ENCODE measurements at places on chromosomes 2 and 18.

GRCh38 chr18:50626317-50626716 is 66.4 kb downstream of the MAPK4 start:
- DNase-seq, result no peak

DNA sequence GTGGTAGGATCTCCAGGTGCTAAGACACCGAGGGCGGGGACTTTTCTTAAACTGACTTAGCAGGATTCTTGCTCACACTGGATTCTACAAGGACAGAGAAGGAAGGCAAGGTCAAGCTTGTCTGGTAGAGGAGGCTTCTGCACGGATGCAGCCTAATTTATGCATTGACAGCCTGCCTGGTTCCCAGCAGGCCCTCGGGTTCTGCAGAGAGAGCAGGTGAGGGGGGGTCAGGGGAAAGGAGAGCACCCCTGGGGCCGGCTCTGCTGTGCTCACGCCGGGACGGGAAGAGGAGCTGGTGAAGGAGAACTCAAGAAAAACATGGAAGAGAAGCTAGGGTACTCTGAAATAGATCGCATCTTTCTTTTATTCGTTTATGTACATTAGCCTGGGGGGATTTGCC is 46.4 kb downstream of the ADI1 start:
- no peak for DNase-seq

DNA sequence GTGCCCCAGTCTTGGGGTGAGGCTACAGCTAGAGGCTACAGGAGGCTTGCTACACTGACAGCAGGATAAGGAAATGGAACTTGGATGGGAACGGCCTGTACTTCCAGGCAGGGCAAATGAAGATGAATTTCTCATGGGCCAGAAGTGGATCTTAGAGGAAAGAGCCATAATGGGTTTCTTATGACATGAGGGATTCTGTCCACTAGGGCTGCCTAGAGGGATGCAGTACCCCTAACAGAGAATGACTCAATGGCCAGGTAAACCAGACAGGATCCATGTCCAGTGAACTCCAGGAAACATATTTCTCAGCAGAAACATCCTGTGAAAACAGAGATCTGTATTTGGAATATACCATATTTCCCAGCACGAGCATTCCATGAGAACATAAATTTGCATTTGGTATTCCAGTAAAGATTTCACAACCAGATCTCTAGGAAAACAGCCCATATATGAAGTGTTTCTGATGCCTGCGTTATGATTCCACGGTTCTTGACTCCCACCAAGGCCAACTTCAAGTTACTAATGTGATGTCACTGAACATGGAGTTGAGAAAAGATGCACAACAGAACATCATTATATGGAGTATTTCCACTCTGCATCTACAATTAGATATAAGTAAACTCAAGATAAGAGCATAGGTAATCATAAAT is 11.5 kb upstream of the SLC35F5 start:
- no peak for DNase-seq

- DNase-seq, result no peak
Measured at GRCh38 chr2:75221862-75222261, 22.5 kb upstream of the TACR1 start.

- peak; percentile 94 for DNase-seq
Measured at GRCh38 chr2:205680067-205680466, 2.2 kb upstream of the NRP2 start.

GRCh38 chr2:46552528-46552927 is 73.2 kb downstream of the TMEM247 start:
- DNase-seq, result no peak

- DNase-seq, result peak; percentile 71
Measured at GRCh38 chr2:121491518-121491917, 39.2 kb upstream of the RNU4ATAC start.

- DNase-seq, result peak; percentile 62
Measured at GRCh38 chr2:205885492-205886099, 200.4 kb downstream of the INO80D start.

DNA sequence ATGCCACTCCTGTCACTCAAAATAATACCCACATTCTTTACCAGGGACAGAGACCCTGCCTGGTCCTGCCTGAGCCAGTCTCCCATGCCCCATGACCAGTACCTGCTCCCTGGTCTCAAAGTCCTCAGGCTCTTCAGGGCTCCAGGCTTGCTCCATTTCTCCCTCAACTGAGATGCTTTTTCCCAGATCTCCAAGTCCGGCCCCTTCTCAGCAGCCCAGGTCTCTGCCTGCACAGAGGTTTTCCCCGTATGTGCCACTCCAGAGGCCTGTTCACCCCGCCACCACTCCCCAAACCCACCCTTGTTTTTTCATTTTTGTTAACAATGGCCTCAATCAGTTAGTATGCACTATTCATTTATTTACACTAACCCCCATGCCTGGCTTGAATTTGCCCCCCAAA is 499.5 kb upstream of the MYT1L start:
- DNase-seq, result no peak

DNA sequence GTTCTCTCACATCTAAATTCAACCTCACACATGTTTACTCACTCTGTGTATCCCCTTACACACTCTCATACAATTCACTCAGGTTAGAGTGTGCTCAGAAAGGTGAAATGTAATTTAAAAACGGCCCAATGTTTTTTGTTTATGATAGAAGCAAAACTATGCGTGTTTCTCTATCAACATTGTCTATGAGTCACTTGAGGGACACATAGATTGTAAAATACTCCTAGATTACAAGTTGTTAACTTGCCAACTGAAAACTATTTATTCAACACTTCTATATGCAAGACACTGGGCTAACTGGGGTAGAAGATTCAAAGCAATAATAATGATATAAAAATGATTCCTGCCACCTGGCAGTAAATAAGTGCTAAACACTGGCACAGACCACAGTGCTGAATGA is 24.6 kb downstream of the CCDC195 start:
- no peak for DNase-seq

- no peak for DNase-seq
Measured at GRCh38 chr2:109507217-109507616, 106.5 kb downstream of the SEPTIN10 start.

DNA sequence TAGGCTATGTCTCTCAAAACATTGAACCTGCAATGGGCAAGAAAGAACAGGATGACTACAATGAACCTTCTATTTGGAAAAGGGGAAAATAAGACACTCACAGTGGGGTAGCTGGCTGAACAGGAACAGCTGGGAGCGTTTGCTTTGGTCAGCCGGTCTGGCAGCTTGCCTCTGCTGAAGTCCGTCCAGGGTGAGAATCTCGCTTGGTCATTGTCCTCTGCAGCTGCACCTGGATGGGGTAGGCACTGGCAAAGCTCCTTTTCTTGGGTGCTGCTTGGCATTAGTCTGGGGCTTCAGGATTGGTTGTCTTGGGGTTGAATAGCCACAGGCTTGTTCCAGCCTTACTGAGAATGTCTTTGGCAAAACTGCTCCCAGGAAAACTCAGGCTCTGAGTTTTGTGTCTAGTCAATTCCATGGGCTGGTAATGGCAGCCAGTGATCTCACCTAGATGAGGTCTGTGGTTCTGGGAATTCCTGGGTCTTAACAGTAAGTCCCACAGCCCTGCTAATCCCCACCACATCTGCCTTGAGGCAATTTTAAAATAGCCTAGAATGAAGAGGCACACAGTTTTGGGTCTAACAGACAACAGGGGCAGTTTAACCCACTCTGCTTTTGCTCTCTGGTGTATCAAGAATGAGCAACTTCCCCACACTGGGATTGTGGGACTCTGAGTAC is 13.4 kb downstream of the NEDD4L start:
- peak; percentile 97 for DNase-seq

- no peak for DNase-seq
Measured at GRCh38 chr2:30201990-30202389, 29.3 kb upstream of the LBH start.

DNA sequence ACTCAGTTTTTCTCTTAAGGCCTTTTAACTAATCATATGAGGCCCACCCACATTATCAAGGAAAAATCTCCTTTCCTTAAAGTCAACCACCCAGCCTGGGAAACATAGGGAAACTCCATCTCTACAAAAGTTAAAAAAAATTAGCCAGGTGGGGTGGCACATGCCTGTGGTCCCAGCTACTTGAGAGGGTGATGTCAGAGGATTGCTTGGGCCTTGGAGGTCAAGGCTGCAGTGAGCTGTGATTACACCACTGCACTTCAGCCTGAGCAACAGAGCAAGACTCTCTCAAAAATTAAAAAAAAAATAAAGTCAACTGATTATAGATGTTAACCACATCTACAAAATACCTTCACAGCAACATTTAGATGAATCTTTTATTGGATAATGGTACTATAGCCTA is 5.8 kb downstream of the DPYSL5 start:
- no peak for DNase-seq

DNA sequence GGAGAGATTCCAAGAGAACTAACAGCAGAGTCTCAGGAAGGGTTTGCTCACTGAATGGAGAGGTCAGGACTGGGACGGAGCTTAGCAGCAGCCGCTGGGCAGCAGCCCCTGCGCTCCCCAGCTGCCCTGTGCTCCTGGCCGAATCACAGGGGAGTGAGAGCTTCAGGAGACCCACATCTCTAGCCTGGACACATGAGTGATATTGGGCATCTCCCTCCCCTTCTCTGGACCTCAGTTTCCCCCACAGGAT is 511 bp downstream of the MATN3 start:
- DNase-seq, result no peak

DNA sequence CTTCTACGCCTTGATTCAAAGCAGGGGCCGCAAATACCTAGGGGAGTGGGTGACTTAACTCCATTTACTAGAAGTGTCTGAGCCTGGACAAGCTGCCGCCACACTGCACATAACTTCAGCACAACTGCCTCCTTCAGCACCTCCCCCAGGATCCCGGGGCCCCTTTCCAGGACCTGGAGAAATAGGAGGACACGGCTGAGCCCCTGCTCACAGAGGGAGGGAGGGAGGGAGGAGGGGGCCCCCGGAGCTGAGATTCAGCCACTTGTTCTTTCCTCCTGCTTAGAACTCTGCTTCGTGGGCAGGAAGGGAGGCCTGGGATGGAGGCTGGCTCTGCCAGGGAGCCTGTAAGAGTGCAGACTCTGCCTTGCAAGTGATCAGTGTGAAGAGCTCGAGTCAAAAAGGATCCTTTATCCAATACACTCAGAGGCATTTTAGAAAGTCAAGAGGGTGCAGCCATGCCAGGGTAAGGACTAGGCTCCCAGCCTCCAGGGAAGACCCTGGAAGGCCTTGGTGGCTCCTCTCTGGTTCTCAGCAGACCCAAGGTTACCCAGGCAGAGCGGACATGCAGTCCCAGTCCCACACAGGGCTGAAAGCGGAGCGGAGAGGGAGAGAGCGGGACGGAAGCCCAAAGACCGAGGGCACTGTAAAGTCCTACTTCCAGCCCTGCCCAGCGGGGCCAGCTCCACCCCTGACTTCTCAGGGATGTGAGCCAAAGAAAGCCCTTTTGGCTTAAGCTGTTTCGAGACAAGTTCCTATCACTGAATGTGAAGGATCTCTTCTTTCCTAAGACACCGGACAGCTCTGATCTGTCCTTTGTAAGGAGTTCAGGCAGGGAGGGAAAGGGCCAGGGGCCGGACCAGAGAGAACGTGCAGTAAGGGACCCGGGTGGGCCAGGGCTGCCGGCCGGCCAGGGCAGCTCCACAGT is 8.6 kb upstream of the ARMC9 start:
- no peak for DNase-seq

DNA sequence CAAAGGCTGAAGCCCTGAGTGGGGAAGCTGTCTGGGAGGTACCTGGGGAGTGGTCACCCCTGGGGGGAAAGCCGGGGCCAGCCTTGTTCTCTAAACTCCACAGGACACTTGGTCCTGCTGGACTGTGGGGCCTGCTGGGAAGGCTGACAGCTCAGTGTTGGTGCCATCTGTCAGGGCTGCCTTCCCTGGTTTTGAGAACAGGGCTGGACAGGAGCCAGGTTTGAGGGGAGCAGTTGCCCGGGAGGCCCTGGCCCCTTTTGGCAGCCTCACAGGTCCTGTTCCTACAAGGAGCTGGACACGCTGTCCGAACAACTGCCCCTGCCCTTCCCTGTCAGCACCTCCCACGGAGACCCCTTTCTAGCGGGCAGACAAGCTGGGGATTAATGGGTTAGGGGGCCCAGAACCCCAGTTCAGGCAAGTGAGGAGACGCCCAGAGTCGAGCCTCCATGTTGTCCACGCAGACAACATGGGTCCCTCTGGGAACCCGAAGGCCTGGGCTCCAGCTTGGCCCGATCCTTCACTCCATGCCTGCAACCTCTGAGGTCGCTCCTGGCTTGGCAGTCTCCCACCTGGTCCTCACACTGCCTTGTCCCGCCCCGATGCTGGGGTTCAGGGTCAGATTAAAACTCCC is 40.8 kb downstream of the ATOH8 start:
- DNase-seq, result peak; percentile 88

DNA sequence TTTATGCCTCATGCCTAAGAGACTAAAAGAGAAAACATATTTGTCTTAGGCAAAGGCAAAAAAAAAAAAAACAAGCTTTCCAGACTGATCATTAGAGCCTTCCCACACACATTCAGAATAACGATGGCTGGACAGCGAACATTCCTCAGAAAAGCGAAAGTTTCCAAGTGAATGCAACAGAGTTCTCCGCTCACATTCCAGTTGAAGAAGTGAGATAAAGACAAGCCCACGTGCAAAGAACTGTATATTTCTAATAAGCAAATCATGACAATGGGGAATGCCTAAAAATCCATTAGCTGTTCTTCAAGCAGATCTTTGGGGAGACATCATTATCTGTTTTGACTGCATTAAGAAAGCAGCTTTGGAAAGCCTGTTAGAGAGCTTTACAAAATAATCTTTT is 347.9 kb downstream of the METTL4 start:
- DNase-seq, result no peak

DNA sequence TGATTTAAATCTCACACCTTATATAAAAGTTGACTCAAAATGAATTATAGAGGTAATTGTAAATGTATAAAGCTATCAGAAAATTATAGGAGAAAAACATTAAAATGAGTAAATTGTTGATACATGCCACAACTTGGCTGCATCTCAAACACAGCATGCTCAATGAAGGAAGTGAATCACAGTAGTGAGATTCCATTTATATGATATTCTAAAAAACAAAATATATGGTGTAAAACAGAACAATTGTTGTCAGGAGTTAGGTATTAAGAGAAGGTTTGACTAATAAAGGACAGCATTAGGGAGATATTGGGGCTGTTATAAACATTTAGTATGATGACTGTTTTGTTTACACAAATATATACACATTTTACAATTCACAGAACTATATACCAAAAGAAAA is 356.6 kb upstream of the CELF4 start:
- no peak for DNase-seq

- DNase-seq, result no peak
Measured at GRCh38 chr2:221896505-221897151, 324.5 kb upstream of the EPHA4 start.

DNA sequence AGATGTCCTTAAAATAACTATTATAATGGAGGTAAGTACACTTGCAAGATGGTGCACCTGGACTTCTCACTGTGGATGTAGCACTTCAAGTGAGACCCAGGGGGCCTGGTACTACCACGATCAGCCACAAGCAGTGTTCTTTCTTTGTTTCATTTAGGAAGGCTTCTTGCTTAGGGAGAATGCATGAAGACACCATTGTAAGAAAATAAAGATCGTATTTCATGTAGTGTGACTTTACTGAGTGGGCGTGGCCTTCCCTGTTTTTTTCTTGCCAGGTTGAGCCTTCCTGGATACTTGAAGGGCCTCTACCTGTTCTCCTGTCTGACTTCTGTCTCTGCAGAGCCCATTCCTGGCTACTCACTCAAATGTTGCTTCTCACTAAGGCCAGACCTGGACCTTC is 615.6 kb upstream of the SOX11 start:
- DNase-seq, result peak; percentile 13

GRCh38 chr2:149885468-149885867 is 297.9 kb upstream of the MMADHC start:
- peak; percentile 88 for DNase-seq

- DNase-seq, result no peak
Measured at GRCh38 chr18:35424356-35424755, 47.2 kb upstream of the ZNF396 start.
